Stimulated activated CD8-positive, alpha-beta memory T cell treated with anti-CD3 and anti-CD28 coated beads, Interleukin-2, amount 100 ng/mL, for 48 hours (primary cell): ENCODE measurements at places on chromosomes 6 and 20.

- DNase-seq = no peak
Measured at GRCh38 chr20:50369225-50370035, 140.8 kb upstream of the PTPN1 start.

GRCh38 chr20:62449951-62450691 is 22.8 kb upstream of the RBBP8NL start:
- no peak for DNase-seq

DNA sequence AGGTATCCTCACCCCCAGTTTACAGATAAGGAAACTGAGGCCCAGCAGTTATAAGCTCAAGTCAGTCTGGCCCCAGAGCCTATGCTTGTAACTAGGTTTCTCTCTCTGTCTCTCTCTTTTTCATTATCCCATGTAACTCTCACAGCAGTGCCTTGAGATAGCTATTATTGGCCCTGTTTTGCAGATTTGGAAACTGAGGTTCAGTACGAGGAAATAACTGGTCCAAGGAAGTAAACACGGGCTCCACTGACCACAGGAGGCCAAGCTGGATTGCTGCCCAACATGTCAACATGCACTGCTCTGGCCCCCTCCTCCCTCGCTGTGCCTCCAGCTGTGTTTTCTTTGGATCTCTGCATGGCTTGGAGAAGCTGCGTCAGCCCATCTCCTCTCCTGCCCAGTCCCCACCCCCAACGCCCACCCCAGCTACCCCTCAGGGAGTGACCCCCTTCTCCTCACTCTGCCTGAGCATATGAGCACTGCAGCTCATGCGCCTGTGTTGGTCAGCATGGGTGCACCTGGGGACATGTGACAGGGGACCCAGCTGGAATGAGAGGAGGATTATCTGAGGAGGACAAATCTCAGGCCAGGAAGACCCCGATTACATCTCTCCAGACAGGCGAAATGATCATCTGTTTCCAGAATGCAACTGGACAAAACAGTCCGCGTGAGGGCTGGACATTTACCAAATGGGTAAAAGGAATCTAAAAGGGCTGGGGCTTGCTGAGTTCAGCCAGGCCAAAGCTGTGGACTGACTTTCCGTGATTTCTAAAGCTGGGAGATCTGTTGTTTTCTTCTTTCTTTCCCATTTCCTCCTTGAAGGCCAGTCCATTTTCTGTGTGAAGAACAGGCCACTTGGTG is 7.8 kb upstream of the PLTP start:
- DNase-seq = no peak

DNA sequence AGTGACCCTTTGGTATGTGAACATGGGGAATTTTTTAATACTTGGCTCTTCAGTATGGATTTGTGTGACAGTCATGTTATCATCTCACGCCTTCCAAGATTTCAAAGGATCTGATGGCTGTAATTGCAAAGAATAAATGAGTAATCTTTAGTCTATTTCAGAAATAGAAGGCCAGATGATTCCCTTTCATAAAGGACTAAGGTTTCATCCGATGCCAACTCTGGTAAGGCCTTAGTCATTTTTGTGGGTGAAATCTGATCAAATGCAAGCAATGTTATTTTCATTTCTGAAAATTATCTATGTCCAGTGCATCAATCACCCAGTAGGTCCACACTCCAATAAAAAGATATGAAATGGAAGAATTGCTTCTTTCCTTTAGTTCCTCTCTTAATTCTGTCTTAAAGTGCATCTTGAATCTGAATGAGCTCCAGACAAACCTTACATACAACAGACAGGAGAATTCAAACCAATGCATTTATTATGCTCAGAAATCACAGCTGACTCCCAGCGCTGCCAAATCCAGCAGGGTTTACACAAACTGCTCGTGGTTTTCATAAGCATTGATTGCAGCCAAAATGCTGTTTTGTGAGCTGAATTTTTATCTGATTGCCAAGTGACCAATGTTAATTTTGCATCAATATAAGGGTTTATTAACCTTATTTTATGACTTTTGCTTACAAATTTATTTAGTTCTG is 565.2 kb upstream of the MARCKS start:
- DNase-seq = no peak
